ENCODE measurements at places on chromosomes 7 and 10.

DNA sequence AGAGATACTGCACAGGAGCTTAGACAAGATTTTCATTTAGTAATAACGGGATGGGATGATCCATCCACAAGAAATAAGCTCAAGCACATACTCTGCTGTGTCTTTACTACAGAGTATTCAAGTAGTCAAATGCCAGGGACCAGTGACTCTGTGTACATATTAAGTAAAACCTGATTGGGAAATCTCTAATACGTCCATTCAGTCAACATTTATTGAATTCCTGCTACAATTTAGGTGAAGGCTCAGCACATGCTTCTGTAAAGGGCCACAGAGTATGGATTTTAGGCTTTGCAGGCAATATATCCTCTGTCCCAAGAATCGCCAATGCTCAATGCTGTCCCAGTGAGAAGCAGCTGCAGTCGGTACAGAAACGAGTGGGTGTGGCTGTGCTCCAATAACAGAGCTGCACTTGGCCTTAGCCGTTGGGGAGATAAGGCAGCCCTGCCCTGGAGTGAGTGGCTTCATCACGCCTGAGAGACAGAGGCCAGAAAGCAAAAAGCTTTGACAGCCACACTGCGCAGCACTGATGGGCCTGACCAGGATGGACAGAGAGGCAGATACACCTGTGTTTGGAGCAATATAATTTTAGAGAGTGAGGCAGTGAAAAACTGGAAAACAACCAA, 186.8 kb downstream of the PARD3 start:
- no peak for DNase-seq

- DNase-seq, result no peak
These were observed 1.5 kb upstream of the PARD3 start for GRCh38 chr10:34816501-34817002.

GRCh38 chr7:151045262-151045661, 3.1 kb upstream of the ASIC3 start:
- no peak for DNase-seq

DNA sequence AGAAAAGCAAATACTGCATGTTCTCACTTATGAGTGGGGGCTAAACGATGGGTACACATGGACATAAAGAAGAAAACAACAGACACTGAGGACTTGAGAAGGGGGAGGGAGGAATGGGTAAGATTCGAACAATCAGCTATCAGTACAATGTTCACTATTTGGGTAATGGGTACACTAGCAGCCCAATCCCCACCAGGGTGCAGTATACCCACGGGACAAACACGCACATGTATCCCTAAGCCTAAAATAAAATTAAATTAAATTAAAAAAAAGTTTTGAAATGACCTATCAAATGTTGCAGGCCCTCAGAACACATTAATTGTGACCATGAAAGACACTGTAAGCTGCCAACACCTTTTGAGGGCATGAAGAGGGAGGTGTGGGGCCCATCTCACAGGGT, 316.0 kb downstream of the WDR37 start:
- DNase-seq, result no peak

DNA sequence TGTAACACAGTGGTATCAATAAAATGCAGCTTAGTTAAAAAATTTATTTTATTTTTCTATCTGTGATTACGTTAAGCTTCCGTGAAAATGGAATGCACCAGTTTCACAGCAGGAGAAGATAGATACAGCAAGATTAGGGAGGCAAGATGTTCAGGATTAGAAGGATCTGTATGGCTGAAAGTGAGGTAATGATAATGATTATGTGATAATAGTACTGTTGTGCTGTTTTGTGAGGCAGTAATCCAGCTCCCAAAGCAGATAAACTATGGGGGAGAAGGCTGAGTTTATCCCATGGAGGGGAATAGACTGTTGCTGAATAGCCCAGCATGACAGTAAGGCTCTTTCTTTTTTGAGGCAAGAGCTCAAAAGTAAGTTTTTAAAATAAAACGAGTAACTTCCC, 216.1 kb upstream of the PRPS1L1 start:
- DNase-seq, result no peak

- no peak for DNase-seq
These were observed 45.3 kb downstream of the NRG3 start for GRCh38 chr10:81920213-81920829.

Data from SHP77 treated with DMSO at 0.1 percent for 48 hours (cell line).